Stimulated activated naive CD8-positive, alpha-beta T cell treated with anti-CD3 and anti-CD28 coated beads, Interleukin-15, Interleukin-2, amounts not matched to agents 100 U/mL and 50 U/mL, for 24 hours (primary cell): ENCODE measurements at places on chromosomes 1 and 21.

- no peak for DNase-seq
Observed at GRCh38 chr1:100950781-100951180, 54.9 kb downstream of the SLC30A7 start.

DNA sequence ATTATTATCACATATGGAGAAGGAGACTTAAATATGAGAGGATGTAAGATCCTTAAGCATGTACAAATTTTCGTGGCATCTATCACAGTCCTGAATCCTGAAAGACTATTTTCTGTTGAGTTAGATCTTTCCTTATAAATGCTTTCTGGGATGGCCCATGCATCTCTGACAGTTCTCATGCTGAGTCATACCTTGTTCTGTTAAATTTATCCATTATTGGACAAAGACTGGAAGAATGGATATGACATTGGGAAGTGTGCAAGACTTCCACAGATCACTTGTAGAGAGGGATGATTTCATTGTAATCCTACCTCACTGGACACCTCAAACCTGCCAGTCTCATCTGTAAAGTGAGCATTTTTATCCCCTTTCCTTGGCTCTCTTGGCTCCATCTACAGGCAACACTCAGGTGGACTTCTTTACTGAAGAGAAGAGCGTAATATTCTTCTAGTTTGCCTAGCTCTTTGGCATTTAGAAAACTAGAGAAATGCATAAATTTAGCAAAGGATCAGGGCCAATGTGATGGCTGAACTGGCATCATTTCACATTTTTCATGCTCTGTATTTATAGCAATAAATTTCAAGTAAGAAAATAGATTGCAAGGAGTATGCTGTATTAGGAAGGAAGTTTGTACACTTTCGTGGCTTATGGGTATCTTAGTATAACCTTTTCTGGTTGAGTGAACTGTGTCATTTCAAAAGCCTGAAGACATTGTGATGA, 128.2 kb downstream of the NFIA start:
- DNase-seq, result no peak

DNA sequence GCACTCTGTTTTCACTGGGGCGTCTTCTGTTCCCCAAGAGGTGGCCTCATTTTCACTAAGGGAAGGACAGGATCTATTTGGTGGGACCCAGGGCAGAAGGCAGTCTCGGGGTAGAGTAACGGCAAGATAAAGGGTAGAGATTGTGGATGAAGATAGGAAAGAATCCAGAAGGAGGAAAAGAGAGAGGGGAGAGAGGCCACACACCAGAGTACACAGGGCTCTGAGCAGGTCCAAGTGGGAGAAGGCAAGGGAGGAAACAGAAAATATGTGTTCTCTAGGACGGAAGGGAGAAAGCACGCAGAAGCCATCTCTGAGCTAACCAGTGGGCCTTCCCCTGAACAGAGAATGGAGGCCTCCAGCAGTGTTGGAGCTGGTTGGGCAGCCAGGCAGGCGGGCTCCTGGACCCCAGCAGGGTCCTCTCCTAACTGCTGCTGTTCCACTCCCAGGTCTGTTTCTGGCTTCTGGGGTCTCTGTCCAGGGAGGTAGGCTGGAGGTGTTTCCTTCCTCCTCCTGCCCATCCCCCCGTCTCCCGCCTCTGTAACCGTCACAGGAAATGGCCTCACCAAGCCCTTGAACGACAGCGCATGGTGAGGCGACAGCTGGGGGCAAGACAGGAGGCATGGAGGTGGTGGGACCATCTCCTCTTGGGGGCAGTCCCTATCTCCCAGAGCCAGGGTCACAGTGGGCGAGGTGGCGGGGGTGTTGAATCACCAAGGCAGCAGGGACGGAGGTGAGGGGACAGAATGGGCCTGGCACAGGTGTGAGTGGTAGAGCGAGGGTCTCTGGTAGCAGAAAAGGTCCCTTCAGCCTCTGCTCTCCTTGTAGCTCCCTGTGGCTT, 649 bp downstream of the PTPN7 start:
- peak; percentile 88 for DNase-seq

DNA sequence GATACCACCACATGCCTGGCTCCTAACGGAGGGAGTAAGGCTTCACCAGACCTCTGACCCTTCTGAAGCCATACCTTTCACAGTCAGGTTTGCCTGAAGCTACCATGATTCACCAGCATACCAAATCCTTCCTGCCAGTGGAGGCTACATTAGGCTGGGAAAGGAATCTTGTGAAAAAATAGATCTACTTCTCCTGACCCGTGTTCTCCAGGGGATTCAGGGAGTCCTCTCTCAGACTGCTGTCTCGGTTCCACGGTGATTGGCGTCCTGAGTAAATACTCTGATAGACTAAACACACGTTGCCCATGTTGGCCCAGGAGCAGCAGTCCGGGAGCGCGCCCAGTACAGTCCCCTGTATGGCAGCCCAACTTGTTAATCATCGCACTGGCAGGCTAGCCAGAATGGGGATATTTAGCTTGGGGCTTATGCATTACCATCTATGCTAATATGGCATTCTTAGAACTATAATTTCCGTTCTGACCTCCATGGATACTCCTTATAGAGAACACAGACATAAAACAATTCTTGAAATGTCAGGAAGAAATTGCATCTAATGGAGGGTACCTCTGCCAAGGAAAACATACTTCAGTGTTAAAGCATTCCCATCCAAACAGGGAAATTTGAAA, 173.2 kb downstream of the ROR1 start:
- no peak for DNase-seq

DNA sequence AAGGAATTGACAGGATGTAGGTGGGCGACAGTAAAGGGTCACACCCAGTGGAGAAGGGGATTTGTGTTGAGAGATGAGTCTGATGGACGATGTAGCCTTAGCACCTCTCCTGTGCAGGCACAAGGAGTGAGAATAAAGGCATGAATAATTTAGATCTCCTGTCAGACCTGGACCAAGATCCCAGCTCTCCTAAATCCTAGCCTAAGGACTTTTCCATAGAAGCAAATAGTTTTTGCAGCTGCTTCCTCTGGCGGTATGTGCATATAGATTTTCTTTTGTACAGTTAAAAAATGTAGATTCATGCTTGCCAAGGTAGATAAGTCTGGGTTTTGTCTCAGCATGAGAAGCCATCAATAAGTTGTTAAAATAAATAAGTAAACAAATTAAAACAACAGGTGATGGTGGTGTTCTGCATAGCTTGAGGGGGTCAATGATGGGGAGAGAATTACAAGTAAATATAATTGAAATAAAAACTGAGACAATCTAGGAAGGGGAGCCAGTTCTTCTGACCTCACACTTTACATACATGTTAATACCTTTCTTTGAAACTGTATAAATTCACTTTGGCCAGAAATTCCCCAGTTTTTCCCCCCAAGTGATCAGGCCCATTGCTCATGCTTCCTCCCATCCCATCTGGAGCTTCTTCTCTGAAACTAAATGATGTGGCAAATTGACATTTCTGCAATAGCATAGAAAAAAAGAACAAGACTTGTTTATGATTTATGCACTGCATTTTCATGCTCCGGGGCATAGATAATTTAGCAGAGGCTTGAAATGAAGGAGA, 12.4 kb upstream of the ZP4 start:
- DNase-seq, result no peak
